ENCODE measurements at places on chromosomes 1 and 21. TPM values are rescaled to one million over a fixed set of nuclear protein-coding genes. Genes with fewer than 3 reads are reported as not detected.

- H3K27ac ChIP-seq = no peak overlapping the region
- no peak overlapping the region for H3K4me3 ChIP-seq
- H3K36me3 ChIP-seq = no peaks in the 10 kb centered on the region
- no peak for DNase-seq
Measured at GRCh38 chr1:173424143-173424542, 53.0 kb upstream of the PRDX6 start.

Gene SERPINC1
- total RNA-seq = not detected

Gene GNG12
- 116 TPM for total RNA-seq

Gene RGS7
- total RNA-seq = not detected

Gene MIS18A
- 3.7 TPM for total RNA-seq

Gene DNAJB4
- total RNA-seq = 41.0 TPM
